ENCODE measurements at places on chromosomes 16 and 17. TPM values are rescaled to one million over a fixed set of nuclear protein-coding genes. Genes with fewer than 3 reads are reported as not detected.

DNA sequence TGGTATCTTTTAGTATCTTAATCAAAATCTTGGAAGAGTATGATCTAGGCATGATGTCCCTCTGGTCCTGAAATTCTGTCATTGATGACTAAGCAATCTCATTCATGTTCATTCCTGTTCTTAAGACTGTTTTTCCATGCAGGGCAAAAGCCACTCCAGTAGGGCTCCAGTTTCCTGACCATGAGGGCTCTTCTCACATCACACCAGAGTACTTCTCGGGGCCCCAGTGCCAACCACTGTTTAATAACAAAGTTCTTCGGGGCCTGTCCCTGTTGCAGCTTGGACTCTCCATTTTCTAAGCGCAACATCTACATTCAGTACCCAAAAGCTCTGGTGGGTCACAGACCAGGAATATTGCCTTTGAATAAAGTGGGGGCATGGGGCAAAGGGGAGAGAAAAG lies 52.0 kb downstream of the IRX6 start:
- DNase-seq: no peak

DNA sequence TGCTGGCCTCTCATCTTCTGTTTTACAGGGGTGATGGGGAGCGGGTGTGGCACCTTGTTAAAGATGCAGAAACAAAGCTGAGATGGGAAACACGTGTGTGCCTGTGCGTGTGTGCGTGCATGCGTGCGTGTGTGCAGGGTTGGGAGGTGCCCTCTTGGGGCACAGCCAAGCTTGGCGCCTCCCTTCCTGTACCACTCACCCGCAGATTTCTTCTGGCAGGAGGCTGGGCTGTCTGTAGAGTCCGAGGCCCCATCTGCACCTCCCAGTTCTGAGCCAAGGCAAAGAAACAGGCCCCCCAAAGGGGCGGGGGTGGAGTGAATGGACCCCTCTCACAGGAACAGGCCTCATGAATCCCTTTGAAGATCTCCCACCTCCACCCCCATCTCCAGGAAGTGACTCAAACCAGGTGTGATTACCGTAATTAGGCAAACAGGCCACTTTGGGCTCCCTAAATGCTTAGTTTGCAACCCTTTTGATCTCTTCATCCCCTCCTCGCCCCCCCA lies 20.9 kb downstream of the TNS4 start:
- no peak for DNase-seq

- no peak for DNase-seq
Measured at GRCh38 chr17:39549747-39550573, 57.8 kb downstream of the NEUROD2 start.

- no peak for DNase-seq
Measured at GRCh38 chr16:60816461-60816860, 1219.8 kb downstream of the CDH8 start.

The CES5A gene
- total RNA-seq: not detected

GRCh38 chr16:86038926-86039310 lies 140.0 kb downstream of the IRF8 start:
- DNase-seq: no peak

Data from neural crest cell (in vitro differentiated cells).